ENCODE measurements at places on chromosomes 16 and 17. TPM values are rescaled to one million over a fixed set of nuclear protein-coding genes. Genes with fewer than 3 reads are reported as not detected.
A peak's percentile ranks its signal among the peaks of the same experiment; 100 is the strongest.

GRCh38 chr17:44829523-44830358 lies at the start of gene GJC1:
Gene GJC1, minus strand, starts transcription at chr17:44830287. Its CDS starts 24,470 bp downstream, at chr17:44805817.
- no peak for DNase-seq

Gene ORC6
- 26.1 TPM for total RNA-seq

GRCh38 chr16:82992786-82993185 lies 366.0 kb downstream of the CDH13 start:
- no peak for DNase-seq

DNA sequence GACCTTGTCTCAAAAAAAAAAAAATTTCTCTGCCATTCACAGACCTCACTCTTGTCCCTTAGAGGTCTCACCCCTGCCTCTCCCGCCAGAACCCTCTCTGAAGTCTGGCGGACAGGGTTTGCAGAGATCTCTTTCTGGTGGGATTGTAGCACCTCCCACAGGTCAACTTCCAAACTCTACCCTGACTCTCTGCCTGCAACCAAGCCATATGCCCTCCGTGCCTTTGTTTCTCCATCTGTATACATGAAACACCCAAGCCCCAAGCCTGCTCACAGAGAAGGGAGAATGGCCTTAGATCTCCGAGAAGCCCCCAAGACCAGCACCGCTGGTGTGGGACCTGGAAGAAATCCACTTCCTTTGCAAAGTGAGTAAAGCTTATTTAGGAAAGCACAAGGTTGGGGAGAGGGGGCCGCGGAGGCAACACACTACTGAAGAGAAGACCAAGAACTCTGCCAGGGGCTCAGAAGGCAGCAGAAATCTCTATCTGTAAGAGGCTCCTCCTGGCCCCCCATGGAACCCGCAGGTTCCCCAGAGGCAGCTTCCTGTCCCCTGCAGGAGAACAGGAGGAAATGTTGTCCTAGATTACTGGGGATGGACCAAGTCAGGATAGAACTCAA lies 219.9 kb downstream of the C16orf78 start:
- DNase-seq = no peak

DNA sequence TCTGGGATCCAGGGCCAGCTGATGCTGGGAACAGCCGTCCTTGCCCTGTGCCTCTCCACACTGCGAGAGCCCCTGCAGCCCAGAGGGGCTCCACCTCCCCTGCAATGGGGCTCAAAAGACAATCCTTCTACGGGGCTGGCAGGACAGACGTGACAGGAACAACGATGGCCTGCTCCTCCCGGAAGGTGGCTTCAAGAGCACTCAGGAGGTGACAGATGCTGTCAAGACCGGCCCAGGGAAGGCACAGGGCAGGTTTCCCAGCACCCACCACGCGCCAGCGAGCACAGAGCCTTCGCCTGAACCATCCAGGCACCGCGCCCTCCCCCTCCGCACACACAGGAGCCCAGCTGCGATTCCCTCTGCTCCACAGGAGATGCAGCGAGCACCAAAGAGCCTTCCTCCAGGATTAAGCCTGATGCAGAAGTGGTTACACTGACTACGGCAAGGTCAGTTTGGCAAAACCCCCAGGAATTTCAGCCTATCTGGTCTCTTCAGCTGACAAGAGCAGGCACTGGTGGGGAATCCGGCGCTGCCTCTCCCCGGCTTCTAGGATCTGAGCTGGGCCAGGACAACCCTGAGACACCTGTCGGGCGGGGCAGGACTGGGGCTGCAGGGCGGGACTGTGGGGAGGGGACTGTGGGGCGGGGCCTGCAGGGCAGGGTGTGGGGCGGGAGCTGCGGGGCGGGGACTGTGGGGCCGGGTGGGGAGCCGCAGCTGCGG lies 103.4 kb downstream of the ZNF778 start:
- DNase-seq = peak; percentile 59

Gene SLC38A8
- not detected for total RNA-seq

DNA sequence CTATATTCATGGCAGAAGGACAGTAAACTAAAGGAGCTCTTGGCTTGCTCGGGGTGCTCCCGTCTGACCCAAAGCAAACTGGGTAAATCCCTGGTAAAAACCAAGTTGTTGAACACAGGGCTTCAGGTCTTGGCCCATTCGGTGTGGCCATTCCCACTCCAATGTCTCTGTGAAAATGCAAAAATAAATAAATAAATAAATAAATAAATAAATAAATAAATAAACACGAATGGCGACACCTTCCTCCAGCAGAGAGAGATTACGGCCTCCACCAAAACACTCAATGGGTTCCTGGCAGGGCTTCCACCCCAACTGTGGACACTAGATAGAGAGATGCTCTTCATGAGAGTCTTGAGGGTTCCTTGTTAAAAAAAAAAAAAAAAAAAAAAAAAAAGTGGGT lies 325.3 kb downstream of the SOX9 start:
- DNase-seq = no peak

Gene KRTAP9-8
- not detected for total RNA-seq

Gene EFNB3
- total RNA-seq = not detected

Gene CA5A
- total RNA-seq = not detected

GRCh38 chr17:11121341-11121985 lies 119.5 kb upstream of the SHISA6 start:
- no peak for DNase-seq

- no peak for DNase-seq
Observed at GRCh38 chr17:29412780-29413565, 22.8 kb downstream of the TAOK1 start.

- no peak for DNase-seq
Observed at GRCh38 chr17:40112718-40113109, 9.1 kb upstream of the MSL1 start.

Data from natural killer cell treated with Interleukin-12 subunit alpha and Interleukin-12 subunit beta and Interleukin-15 and Interleukin-18, amount 100 ng/mL, for 72 hours (primary cell).